Occipital lobe (tissue), 3 donors: ENCODE measurements at places on chromosomes 11 and 22. TPM values are rescaled to one million over a fixed set of nuclear protein-coding genes. Genes with fewer than 3 reads are reported as not detected.
A peak's percentile ranks its signal among the peaks of the same experiment; 100 is the strongest.

GRCh38 chr11:95919514-95919913 lies 4.4 kb downstream of the MTMR2 start:
- no peak for DNase-seq

GRCh38 chr11:43833657-43834073 lies 47.0 kb upstream of the ALKBH3 start:
- DNase-seq, result no peak

The NAALADL1 gene
- 2.3 TPM for total RNA-seq

The CDCA5 gene
- 2.0 TPM for total RNA-seq

DNA sequence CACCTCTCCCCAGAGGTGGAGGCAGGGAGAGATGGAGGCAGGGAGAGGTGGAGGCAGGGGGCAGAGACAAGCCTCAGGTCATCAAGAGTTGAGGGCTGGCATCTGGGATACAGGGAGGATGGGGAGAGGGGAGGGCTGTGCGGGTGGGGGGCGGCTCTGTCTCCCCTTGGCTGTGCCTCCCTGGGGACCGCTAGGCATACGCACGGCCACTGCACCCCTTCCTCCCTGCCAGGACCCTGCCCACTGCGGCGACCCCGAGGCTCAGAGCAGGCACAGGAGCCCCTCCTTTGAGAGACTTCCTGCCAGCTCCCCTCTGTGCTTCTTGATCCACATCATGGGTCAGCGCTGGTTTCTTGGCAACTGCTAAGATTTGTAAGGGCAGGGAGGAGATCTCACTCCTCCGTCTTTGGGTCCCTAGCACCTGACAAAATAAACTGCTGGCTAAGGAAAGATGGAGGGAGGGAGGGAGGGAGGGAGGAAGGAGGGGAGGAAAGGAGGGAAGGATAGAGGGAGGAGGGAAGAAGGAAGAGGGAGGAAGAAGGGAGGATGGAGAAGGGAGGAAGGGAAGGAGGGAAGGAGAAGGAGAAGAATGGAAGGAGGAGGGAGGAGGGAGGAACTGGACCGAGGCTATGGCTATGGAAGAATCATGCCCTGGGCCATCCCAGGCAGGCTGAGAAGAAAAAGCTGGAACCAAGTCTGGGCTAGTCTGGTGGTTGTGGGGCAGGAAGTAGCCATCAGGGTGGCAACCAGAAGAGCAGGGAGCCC lies 18.5 kb downstream of the PRR33 start:
- DNase-seq, result no peak

The LDHAL6A gene
- 0.62 TPM for total RNA-seq

GRCh38 chr11:119754199-119754598 lies 25.2 kb upstream of the NECTIN1 start:
- no peak for DNase-seq

DNA sequence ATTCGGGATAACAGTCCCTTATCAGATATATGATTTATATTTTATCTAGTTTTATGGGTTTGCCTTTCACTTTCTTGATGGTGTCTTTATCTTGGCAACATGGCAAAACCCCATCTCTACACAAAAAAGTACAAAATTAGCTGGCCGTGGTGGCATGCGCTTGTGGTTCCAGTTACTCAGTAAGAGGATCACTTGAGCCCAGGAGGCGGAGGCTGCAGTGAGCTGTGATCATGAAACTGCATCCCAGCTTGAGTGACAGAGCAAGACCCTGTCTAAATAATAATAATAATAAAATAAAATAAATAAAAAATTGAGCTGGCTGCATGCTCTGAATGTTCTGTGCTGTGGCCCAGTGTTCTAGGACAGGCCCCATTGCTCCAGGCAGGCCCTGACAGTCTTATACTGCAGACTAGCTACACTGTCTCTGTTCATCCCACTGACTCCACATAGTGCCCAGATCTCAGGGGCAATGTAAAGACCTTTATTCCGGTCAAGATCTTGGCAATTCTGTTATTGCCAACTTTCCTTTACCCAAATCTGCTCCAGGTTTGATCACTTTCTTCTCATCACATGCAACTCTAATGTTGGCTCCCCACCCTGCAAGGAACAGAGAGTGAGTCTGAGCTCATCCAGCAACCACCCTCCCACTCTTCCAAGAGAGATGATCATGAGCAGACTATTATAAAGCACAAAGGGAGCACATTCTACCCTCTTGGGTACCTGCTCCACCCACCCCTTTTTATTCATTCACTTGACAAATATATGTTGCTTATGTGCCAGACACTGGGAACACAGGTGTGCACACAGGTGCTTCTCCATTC lies 8.8 kb downstream of the HSPA8 start:
- DNase-seq, result no peak

GRCh38 chr11:92607969-92608722 lies 361.3 kb upstream of the MTNR1B start:
- no peak for DNase-seq

GRCh38 chr22:20026996-20027601 lies 6.2 kb downstream of the TANGO2 start:
- no peak for DNase-seq

The KCNJ5 gene
- total RNA-seq, result 1.6 TPM

DNA sequence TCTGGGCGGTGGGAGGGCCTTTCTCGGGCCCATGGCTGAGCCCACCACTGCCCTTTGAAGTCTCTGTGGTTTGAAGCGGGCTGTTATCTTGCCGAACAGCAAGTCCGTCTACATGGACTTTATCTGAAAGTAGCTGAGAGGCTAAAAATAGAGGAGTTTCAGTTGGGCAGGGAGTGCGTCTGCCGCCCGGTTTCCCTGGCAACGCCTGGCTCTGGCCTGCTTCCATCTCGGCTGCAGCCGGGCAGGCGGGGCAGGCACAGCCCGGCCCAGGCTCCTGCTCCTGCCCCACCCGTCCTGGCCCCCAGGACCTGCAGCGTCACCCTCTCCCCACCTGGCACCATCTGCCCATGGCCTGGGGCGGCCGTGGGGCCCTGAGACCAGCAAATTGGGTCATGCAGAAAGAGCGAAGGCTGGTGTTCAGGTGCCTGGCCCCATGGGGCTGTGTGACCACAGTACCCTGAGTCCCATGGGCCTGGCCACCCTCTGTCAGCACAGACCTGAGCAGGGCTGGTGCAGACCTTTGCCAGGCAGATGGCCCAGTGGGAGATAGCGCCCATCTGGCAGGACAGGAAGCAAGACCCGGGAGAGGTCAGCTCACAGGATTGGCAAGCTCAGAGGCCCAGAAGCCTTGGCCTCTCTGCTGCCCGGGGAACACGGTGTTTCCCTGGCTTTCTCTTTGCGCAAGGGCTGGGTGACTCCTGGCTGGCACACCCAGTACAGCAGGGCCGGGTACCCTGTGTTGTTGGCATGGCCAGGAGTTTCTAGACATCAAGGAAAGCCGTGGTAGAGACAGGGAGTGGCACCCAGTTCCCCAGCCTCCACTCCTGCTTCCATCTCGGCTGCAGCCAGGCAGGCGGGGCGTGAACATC lies 79.1 kb upstream of the KCNQ1OT1 start:
- peak; percentile 78 for DNase-seq

DNA sequence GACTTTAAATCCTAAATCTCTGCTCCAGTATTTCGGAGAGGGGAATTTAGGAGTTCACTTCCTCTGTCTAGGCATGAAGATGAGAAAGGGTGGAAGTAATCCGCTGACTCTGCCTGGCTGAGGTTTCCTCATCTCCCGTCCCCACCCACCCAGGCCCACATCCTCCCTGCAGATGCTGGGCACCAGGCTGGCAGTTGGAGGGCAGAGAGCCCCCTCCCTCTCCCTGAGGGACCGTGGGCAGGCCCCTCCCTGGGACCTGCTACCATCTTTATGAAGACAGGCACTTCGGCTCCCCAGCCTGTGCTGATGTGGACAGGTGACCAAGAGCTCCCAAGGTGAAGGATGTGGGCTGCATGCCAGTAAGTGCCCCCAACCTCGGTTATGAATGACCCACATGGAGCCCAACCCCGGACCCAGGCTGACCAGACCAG lies 6.7 kb downstream of the CASTOR1 start:
- DNase-seq, result no peak
